ENCODE measurements at places on chromosomes 12 and 14.

DNA sequence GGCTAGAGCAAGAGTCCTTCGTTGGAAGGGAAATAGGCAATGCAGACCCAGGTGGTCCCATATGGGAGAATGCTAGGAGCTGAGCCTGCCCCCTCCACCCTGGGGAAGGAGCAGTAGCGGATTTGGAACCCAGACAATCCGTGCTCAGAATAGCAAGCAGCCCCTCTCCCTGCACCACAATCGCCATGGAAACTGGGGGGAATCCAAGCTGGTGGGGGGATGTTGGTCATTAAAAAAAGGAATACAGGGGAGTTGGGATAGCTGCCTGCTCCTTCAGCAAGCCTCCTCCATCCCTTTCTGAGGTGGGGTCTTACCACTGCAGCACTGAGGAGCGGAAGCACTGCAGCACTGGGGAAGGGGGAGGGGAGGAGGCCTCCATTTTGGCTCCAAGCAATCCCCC lies 2.9 kb downstream of the RND1 start:
- DNase-seq: no peak

DNA sequence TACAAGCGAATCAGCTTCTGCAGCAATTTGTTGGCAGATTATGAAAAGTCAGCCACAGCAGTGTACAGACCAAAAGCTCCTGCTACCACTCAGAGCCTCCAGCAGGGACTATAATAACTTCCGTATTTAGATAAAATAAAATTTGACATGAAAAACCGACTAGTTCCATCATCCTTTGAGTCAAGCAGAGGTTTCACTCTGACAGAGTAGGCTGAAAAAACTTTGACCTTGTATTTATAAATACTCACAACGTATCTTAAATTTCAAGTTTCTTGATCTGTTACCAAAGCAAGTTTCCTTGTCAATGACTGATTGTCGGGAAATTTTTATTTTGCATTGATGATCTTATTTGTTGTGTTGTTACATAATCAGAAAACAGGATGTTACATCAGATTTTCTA lies 283.4 kb downstream of the DAD1 start:
- no peak for DNase-seq

DNA sequence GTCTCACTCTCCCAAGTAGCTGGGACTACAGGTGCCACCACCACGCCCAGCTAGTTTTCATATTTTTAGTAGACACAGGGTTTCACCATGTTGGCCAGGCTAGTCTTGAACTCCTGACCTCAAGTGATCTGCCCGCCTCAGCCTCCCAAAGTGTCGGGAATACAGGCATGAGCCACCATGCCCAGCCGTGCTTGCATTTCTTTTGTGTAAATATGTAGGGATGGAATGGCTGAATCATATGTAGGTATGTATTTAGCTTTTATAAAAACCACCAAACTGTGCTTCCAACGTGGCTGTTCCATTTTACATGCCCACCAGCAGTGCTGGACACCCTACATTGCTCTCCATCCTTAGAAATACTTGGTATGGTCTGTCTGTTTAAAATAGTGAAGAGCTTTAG lies 32.8 kb upstream of the CLMN start:
- DNase-seq: no peak

DNA sequence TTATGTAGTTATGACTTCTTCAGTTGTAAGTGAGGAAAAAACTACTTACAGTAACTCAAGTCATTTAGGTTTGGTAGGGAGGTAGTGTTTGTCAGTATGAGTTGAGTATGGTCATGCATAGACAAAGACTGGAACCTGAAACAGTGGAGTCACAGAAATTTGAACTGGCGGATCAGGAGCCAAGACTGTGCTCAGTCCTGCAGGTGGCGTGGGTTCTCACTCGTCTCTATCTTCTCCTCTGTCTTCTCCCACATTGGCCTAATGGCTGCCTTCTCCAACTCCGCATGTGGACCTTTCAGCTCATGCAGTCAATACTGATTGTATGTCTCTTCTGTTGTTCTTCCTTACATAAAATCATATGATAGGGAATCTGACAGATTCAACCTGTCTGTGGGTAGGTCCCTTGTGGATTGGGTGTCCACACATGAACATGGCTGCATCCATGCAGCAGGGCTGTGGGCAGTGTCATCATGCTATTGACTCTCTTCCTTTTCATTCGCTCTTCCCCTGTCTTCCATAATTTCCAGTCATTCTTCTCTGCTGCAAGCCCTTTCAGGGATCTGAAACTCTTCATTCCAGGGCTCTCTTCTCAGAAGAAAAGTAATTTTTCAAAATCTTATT lies 78.8 kb upstream of the NEDD1 start:
- DNase-seq: no peak

DNA sequence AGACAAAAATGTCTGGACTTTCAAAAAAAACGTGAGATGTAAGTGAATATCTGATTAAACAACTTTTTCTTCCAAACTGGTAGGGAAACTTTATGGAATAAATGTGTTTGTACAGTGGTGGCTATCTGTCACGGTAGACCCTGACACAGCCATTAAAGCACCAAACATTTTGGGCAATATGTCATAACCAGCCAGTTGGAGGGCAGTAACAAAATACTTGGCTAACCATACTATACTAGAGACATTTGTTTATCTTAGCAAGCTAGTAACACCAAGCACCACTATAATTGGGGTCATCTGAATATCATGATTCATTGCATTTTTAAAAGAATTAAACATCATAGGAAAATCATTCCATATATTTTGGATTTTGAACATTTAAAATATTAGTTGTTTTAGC lies 6.0 kb upstream of the MYF6 start:
- no peak for DNase-seq

- DNase-seq: no peak
Measured at GRCh38 chr12:116513944-116514343, 45.2 kb upstream of the MAP1LC3B2 start.

DNA sequence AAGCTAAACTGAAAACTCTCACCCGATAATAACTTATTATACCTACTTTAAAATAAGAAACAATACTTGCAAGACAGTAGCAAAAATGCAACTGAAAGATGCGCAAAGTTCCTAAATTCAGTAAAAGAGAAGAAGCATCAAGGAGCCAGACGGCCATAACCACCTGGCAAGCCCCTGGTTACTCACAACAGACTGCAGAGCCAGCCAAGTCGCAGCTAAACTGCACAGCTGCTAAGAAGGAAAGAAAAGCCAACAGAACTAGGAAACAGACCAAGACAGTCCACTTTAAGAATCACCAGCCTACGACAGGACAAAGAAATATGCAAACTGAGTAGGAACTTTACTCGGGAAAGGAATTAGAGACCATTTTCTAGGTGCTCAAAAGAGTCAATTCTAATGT lies 127.9 kb downstream of the TMTC1 start:
- DNase-seq: no peak

DNA sequence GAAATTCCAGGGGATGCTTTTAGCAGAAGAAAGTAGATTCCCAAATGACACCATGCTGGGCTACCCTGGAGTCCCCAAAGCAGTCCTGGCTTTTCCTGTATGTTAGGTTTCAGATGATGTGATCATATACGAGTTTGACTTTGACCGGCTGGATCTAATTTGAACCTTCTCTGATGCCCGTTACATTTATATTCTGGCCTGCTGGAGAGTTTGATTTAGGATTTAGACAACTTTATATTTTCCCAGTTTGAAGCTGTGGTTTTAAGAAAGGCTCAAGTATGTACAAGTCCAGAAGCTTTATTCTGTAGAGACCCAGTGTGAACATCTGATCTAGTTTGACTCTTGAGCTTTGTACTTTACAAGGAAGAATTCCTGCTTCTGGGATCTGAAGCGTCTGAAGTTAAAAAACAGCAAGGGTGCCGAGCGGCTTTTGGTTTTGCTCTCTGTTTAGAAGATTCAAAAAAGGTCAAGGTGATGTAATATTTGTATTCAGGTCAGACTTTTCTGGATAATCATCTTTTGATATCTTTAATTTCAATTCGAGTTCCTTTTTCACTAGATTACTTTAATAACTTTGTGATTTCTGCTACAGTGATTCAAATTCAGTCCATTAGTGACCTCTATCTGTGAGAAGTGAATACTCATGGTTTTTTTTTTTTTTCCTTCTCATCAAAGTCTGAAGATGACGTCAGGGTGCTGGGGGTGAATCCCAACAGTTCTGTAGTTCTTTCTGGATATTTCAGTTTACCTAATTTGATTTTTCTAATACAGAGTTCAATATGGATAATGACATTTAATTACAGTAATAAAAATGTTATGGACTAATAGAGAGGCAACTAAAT lies 6.3 kb downstream of the FLRT2 start:
- DNase-seq: no peak

DNA sequence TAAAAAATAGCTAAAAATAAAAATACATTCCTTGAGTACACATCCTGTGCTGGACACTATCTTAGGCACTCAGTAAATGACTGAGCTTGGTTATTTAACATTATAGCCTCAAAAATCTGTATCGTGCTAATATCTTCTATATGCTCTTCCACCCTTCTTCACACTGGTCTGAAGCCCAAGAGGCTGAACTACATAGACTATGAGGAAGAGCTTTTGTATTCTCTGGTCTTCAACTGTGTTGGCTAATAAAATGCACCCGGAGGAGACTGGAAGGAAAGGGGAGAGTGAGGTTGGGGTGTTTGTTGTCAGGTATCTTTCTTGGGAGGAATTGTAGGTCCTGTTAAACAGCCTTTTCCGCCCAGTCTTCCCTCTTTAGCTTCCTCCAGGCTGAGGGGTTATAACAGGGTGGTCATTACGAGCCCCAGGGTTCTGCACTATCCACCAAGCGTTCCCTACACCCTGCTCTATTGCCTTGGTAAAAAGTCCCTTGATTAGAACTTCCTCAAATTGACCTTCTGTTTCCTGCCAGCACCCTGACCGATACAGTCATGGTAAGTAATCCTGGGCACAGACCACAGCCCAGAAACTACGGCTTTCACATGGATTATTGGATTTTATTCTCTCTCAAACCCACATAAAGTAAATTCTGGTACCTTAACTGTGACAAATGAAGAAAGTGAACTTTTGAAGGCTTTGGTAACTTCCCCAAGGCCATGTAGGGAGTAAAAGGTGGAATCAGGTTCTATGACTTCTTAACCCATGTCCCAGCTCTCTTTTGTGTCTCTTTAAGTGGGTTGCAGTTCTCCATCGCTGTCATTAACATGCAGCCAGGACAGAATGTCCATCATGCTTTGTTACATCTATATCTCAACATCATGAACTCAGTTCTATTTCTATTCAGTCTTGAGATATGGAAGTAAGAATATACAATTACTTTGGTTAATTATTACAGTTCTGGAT lies 71.3 kb downstream of the PTHLH start:
- no peak for DNase-seq

GRCh38 chr12:25051171-25051570 lies 102.3 kb upstream of the BCAT1 start:
- DNase-seq: no peak

DNA sequence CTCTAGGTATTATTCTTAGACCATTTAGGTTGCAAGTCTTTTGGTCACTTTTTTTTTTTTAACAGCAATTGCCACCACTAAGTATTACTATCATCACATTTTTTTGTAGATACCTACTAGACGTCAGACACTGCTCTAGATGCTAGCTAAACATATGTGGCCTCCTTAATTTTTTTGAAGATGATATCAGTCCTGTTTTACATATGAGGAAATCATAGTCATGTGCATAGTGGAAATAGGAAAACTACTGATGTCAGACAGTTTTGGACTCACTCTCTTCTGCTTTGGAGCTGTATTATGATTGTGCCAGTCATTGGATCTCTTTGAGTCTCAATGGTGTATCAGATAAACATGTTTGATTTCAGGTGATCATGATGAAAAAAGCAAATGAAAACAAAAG lies 304.3 kb downstream of the DIO2 start:
- DNase-seq: no peak

DNA sequence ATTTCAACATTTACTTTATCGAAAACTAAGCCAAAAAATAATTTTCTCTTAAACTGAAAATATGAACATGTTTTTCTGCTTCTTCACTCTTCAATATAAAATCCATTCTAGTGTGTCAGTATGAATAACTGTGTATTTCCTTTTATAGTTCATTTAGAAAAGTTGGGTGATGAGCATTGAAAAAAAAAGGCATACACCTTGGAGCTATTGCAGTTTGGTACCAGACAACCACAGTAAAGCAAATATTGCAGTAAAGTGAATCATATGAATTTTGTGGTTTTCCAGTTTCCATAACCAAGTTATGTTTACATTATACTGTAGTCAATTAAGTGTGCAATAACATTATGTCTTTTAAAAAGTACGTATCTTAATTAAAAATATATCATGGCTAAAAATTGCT lies 195.0 kb upstream of the FOXG1 start:
- no peak for DNase-seq

- no peak for DNase-seq
Measured at GRCh38 chr12:94593822-94594442, 56.4 kb downstream of the TMCC3 start.

DNA sequence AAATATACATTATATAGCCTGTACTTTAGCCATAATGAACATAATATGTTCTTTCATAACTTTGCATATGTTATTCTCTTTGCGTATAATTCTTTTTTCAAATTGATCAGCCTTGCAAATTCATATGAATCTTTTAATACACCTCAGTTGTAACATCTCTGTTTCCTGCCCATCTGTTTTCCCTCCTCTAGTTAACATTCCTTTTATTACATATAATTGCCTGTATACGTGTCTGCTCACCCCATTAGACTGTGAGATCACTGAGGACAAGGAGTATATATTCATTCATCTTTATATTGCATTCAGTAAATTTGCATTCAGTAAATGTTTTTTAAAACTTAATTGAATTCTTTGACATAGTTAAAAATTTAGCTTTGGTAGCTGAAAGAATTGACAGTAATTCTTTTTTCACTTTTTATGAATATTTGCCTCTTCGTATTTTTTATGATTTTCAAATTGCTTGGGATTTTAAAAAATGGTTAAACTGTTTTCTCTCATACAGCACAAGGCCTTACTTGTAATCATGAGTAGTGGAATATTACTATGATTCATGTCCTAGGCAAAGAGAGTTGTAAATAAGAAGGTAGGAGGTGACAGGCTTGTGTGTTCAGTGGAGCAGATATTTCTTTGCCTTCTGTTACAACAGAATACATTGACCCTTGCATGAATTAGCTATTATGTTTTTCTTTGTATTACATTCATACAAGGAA lies 32.8 kb upstream of the KLHL42 start:
- DNase-seq: no peak

- no peak for DNase-seq
Measured at GRCh38 chr14:89900802-89901201, 53.7 kb downstream of the EFCAB11 start.
